ENCODE measurements at places on chromosomes 12 and 14.

- DNase-seq, result no peak
Measured at GRCh38 chr12:2447861-2448260, 346.9 kb upstream of the FKBP4 start.

DNA sequence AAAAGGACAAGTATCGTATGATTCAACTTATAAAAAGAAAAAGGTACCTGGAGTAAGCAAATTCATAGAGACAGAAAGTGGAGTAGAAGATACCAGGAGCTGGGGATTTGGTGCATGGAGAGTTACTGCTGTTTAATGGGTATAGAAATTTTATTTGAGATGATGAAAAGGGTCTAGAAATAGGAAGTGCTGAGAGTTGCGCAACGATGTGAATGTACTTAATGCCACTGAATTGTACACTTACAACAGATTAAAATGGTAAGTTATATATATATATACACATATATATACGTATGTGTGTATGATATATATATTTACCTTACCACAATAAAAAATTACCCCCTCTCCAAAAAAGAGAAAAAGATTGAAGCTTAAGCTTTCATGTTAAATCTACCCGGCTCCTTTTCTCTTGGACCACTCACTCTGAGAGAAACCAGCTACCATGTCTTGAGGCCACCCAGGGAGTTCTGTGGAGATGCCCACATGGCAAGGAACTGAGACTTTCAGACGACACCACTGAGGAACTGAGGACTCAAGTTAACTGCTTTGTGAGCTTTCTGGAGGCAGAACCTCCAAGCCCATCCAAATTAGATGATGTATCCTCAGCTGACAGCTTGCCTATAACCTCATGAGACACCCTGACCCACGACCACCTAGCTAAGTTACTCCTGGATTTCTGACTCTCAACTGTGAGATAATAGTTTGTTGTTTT is 130.0 kb upstream of the BTG1 start:
- DNase-seq, result no peak

DNA sequence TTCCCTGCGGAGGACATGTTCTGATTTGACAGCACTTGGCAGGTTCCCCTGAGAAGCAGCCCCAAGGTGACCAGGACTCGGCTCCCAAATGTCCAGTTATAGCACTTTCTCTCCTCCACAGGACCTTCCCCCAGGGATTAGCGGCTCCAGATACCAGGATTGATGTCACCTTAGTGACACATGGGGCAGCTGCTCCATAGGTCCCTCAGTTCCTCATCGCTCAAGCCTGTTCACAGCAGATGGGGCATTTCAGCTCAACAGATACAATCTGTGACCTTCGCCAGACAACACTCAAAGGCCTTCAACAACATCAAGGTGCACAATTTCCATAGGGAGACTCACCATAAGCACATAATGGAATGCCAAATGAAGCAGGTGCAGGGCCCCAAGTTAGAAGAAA is 67.9 kb upstream of the ZFP36L1 start:
- DNase-seq, result no peak

- no peak for DNase-seq
Measured at GRCh38 chr14:31944256-31945073, 132.6 kb upstream of the ARHGAP5 start.

GRCh38 chr12:75366629-75367028 is 24.3 kb upstream of the GLIPR1L2 start:
- no peak for DNase-seq

DNA sequence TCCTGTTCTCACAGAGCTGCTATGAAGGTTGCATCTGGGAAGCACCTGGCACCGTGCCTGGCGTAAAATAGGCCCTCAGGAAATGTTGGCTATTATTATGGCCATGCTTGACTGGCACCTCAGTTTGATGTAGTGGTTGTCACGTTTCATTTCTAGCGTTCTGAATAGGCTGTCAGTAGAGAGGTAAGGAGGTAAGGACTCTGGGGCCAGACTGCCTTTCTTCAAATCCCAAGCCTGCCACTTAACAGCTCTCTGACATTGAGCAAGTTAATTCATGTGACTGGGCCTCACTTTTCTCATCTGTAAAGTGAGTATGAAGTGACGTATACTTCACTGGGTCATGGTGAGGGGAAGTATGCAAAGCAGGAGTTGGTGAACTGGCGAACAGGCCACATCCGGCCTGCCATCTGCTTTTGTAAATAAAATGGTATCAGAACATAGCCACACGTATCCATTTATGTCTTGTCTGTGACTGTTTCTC is 196.2 kb downstream of the CACNA1C start:
- DNase-seq, result no peak

DNA sequence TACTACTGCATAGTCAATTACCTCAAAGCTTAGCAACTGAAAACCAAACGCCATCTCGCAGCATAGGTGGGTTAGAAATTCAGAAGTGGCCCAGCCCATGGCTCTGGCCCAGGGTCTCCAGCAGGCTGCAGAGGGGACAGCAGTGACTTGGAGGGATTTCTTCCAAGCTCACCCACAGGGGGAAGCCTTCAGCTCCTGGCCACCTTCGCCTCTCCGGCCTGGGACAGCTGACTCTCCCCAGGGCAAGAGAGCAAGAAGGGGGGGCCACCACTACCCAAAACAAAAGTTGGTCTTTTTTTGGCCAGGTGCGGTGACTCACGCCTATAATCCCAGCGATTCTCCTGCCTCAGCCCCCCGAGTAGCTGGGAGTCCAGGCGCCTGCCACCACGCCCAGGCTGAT is 32.2 kb upstream of the ANKRD9 start:
- DNase-seq, result no peak
